ENCODE measurements at places on chromosomes 7 and 10.

GRCh38 chr7:7499892-7500291 is 35.8 kb downstream of the COL28A1 start:
- DNase-seq, result no peak

DNA sequence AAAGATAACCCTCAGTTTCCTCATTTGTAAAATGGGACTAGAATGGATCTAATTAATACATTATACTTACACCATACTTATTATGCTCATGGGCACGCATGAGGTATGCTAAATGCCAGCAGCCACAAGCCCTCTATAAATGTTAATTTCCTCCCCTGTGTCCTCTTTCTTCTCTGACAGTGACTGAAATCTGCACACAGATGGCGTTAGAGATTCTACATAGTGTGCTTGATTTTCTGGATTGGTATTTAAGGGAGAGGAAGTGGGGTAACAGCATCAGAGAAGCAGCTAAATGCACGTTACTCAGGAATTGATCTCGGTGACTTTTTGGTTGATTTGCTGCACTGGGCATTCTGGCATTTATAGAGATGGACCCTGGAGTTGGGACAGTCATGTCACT is 568.5 kb downstream of the CALN1 start:
- DNase-seq, result peak; percentile 43

GRCh38 chr10:34432589-34432988 is 382.5 kb downstream of the PARD3 start:
- no peak for DNase-seq

DNA sequence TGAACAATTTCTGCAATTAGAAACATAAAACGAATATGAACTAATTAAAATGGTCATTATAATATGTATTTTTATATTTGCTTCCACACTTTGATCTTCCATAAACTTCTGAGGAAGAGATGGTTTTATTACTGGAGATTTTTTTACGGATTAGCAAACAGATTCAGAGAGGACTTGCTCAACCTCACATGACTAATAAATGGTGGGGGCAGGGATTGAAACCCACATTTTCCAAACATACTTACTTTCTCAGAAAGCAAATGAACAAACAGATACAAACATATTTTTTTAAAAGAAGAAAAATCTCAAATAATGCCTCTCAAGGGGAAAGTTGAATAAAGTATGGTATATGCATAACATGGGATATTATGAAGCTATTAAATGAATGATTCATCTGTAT is 18.3 kb downstream of the ANKMY2 start:
- no peak for DNase-seq

DNA sequence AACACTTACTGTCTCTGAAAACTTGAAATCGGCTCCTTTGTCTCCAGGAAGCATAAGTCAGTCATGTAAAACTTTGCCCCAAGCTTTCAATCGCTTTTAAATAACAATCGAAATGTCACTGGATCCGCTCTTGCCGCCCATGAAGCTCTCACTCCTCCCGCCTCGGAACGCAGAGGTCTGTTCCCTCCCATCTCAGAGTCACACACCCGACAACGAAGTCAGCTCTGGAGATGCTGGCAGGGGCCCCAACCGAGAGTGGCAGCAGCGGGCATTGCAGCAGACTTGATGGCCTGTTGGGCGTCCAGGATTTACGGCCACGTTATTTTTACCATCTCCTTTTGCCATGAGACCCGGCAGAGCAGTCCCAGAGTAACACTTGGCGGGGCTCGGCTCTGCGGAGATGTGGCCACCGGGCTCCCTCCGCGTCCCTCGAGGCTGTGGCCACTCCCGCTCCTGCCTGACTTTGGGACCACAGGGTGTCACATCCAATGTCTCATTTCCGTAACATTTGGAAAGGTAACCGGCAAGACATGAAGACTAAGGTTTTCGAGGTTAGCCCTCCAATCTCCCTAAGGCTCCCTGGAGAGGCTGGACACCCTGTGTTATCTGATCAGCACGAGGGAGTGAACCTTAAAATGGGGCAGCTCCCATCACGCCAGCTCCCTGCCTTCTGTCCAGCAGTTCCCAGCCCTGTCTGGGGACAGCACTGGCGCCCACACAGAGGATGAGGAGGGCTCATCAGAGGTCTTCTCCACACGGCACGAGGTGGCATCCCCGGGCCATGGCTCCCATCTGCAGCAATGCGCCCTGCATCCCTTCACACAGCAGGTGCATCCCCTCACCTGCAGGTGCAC is 62.8 kb upstream of the ADGRA1 start:
- DNase-seq, result no peak

All from thymus (tissue), 14 donors.